ENCODE measurements at places on chromosomes 7 and 10. TPM values are rescaled to one million over a fixed set of nuclear protein-coding genes. Genes with fewer than 3 reads are reported as not detected.

The BAIAP2L1 gene
- total RNA-seq: 89.4 TPM

DNA sequence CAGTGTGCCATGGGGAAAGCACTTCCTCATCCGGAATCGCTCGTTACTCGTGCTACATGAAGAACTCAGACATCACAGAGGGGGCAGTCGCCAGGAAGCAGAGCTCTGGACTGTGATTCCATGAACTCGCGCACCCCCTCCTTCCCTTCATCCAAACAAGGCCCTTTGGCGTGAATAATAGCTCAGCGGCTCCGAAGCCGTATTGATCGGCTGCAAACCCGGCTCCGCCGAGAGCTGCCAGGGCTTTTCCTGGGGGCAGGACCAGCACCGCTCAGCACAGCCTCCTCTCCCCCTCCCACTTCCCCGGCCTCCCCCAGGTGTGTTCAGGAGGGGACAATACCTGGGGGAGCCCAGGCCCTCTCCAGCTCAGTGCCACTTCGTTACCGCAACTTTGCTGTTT is 129.0 kb upstream of the TCF7L2 start:
- DNase-seq: no peak
- H3K4me3 ChIP-seq: no peak overlapping the region
- peaks cover 9% of the 10 kb centered on the region for H3K4me1 ChIP-seq
- H3K27me3 ChIP-seq: no peaks in the 10 kb centered on the region
- H3K27ac ChIP-seq: no peak overlapping the region

- H3K27ac ChIP-seq: no peak overlapping the region
- H3K4me3 ChIP-seq: no peak overlapping the region
- H3K27me3 ChIP-seq: no peaks in the 10 kb centered on the region
Observed at GRCh38 chr7:115249080-115249479, 327.2 kb downstream of the MDFIC start.

GRCh38 chr7:104891949-104892348 is 122.1 kb upstream of the KMT2E start:
- no peak overlapping the region for H3K27ac ChIP-seq
- no peaks in the 10 kb centered on the region for H3K36me3 ChIP-seq
- DNase-seq: no peak
- H3K4me3 ChIP-seq: no peak overlapping the region

DNA sequence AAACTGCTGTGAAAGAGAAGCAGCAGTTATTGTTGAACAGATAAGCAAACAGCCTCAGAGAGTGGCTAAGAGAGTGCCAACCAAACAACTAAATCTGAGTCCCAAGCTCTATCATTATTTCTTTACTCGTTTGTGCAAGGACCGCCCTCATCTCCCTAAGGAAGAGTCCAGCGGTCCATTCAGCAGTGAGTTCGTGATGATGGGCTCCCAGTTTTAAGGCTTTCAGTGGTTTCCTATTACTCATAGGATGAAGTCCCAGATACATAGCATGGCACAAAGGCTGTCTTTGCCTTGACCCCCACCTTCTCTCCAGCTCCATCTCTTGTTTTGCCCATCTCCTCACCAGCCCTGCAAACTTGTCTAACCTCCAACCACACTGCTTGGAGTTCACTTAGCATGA is 24.3 kb upstream of the PDE1C start:
- H3K4me3 ChIP-seq: no peak overlapping the region
- H3K36me3 ChIP-seq: no peaks in the 10 kb centered on the region
- no peaks in the 10 kb centered on the region for H3K4me1 ChIP-seq
- DNase-seq: no peak
